ENCODE measurements at places on chromosomes 5 and 9.

- no peak for DNase-seq
These were observed 70.9 kb downstream of the SETX start for GRCh38 chr9:132283863-132284262.

DNA sequence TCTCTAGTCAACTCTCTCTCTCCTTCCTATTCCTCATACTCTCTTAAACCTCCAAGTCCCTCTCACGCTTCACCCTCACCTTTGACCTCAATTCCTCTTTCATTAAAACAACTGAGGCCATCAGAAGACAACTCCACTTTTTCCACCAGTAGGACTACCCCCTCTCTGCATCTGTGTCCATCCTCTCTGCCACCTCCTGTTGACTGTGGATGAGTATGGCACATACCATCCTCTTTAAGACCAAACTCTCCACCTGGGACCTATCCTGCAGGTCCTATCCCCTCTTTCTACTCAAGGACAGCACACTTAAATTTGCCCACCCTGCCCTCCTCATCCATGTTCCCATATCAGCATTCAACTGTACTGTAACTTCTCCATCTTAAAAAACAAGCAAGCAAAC is 89.2 kb downstream of the FOXD1 start:
- DNase-seq: no peak

- no peak for DNase-seq
These were observed 59.9 kb downstream of the VAV2 start for GRCh38 chr9:133932181-133932580.

- no peak for DNase-seq
These were observed 64.2 kb upstream of the PCSK5 start for GRCh38 chr9:75826314-75826713.

DNA sequence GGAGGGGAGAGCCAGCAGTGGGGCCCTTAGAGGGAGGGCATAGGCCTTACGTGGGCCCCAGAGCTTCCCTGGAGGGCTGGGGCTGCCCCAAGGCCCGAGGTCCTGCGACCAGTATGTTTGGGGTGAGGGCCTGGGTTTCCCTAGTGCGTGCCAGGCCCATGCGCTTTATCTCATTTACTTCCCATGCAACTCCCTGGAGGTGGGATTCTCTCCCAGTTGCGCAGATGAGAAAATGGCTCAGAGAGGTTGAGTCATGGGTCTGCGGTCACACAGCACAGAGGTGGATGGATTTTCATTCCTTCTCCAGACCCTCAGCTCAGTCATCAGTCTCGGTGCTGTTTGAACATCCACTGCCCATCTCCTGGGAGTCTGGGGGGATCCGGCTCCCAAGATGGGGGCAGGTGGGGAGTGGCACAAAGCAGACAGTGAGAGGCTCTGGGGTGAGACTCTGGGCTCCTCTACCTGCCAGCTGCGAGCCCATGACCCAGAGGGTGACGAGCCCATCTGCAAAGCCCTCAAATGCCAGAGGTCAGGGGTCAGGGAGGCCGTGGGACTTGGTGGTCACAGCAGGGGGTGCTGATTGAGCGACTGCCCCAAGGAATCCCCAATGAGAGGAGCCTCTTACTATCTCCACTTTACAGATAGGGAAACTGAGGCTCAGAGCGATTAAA is 171.2 kb downstream of the GAPVD1 start:
- DNase-seq: no peak

DNA sequence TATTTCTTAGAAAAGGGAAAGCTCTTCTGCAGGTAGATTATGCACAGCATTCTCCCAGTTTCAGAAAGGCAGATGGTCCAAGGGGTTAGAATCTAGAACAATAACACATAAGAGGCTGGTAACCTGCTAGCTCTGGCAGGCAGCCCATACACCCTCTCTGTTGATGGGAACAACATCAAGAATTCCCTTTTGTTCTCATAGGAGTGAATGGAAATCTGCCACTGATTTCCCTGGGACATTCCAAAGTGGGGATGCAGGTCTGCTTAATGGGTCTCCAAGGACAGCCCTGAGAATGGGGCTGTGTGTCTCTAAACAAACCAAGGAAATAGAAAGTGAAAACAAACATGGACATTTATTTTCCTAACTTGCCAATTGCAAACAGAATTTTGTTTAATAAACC is 456.8 kb downstream of the EBF1 start:
- DNase-seq: no peak

GRCh38 chr9:98129451-98129881 is 10.4 kb upstream of the TRIM14 start:
- DNase-seq: no peak

DNA sequence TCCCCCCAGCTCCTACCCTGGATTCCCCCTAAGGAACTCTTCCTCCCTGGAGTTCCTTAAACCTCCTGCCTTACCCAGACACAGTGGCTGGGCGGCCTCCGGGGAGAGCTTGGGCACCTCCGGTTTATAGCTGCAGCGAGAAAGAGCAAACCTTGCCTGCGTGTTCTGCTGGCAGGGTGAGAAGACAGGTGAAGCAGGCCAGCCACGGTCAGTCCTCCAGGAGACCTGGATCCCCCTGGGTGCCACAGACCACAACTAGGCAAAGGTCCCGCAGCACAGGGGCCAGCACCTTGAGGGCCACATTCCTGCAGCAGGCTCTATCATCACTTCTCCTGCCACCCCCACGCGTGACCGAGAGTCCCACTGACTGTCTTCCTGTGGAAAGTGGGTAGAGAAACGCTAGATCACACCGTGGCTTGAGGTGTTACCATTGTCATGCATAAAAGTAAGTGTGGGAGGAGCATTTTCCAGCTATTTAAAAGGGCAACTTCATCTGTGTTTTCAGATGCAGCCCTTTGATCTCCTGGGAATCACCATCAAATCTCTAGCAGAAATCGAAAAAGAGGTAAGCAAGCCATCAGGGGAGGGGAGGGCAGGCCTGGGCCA is 130.2 kb upstream of the LMX1B start:
- no peak for DNase-seq

DNA sequence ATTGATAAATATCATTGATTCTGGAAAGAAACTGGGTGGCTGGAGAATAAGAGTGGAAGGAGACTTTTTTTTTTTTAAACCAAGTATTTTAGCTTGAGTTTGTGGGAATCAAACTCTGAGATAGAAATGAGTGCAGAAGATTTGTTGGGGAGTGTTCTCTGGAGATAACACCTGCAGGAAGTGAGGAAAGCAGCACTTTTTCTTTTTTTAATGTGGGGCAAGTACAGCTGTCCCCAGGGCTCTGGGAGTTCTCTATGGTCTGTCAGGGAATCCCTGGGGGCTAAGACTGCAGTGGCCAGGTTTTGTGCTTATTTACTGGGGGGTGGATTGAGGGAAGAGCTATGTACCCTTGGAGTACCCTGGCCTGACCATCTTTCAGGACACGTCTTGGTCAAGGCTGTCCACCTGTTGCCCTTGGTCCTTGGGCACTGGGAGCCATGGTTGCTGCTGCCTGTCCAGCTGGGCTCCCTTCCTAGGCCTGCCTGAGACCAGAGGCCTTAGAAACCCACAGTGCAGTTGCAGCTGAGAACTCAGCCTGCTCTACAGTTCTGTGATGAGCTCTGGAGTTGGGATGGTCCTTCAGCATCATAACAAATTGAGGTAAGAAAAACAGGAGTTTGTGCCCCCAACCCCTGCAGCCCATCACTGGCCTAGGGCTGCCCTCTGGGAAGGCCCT is 85.8 kb downstream of the PHAX start:
- no peak for DNase-seq
